ENCODE measurements at places on chromosomes 16 and 17. TPM values are rescaled to one million over a fixed set of nuclear protein-coding genes. Genes with fewer than 3 reads are reported as not detected.

UBN1 gene
- total RNA-seq = 28.4 TPM

ICAM2 gene
- total RNA-seq = not detected

HCRT gene
- not detected for total RNA-seq

TRPV3 gene
- 1.9 TPM for total RNA-seq

KLHL10 gene
- total RNA-seq = 0.65 TPM

OR1F1 gene
- not detected for total RNA-seq

STAC2 gene
- total RNA-seq = 0.13 TPM

SP2 gene
- 1.6 TPM for total RNA-seq

PLLP gene
- total RNA-seq = 1.6 TPM

HSD17B2 gene
- not detected for total RNA-seq

CALCOCO2 gene
- 34.1 TPM for total RNA-seq

PTGES3L gene
- 7.7 TPM for total RNA-seq

NOS2 gene
- 39.7 TPM for total RNA-seq

HOXB1 gene
- total RNA-seq = not detected

SLC16A6 gene
- 0.09 TPM for total RNA-seq

KCNH6 gene
- 0.03 TPM for total RNA-seq

FSCN2 gene
- 0.28 TPM for total RNA-seq

RTN4RL1 gene
- 3.4 TPM for total RNA-seq

CD68 gene
- total RNA-seq = 0.95 TPM

KRTAP1-5 gene
- total RNA-seq = not detected

QRICH2 gene
- total RNA-seq = 2.3 TPM

NOXO1 gene
- not detected for total RNA-seq

SYNGR3 gene
- total RNA-seq = 4.4 TPM

CNOT1 gene
- 241 TPM for total RNA-seq

NPIPB6 gene
- total RNA-seq = 1.3 TPM

TEDC2 gene
- total RNA-seq = 29.1 TPM

TMEM238L gene
- total RNA-seq = not detected

GINS2 gene
- total RNA-seq = 47.9 TPM

FOXF1 gene
- not detected for total RNA-seq

SLC52A1 gene
- 0.31 TPM for total RNA-seq

ALOX12 gene
- total RNA-seq = 0.21 TPM

GRAP gene
- 0.46 TPM for total RNA-seq

NHLRC4 gene
- total RNA-seq = 0.28 TPM

CTRB2 gene
- not detected for total RNA-seq

CARD14 gene
- total RNA-seq = 0.60 TPM

LUC7L gene
- 198 TPM for total RNA-seq

DHX38 gene
- 31.6 TPM for total RNA-seq

TBC1D3C gene
- not detected for total RNA-seq

RBL2 gene
- 44.9 TPM for total RNA-seq

CCL2 gene
- total RNA-seq = 7.0 TPM

TMEM100 gene
- 0.59 TPM for total RNA-seq

VASN gene
- total RNA-seq = 3.1 TPM

IGSF6 gene
- not detected for total RNA-seq

PARN gene
- 35.8 TPM for total RNA-seq

OR2C1 gene
- not detected for total RNA-seq

MRPL58 gene
- 50.8 TPM for total RNA-seq

RGS9 gene
- 7.9 TPM for total RNA-seq

MT4 gene
- total RNA-seq = not detected

GRAPL gene
- not detected for total RNA-seq

SLC38A8 gene
- not detected for total RNA-seq

ZG16 gene
- not detected for total RNA-seq

TBC1D3I gene
- total RNA-seq = not detected

TRIM65 gene
- total RNA-seq = 17.2 TPM

CD79B gene
- 1.6 TPM for total RNA-seq
